ENCODE measurements at places on chromosomes 1 and 21. TPM values are rescaled to one million over a fixed set of nuclear protein-coding genes. Genes with fewer than 3 reads are reported as not detected.

CNKSR1 gene
- total RNA-seq, result not detected

PPT1 gene
- total RNA-seq, result 42.7 TPM

PRRX1 gene
- total RNA-seq, result 0.49 TPM

PIGR gene
- not detected for total RNA-seq

LACTBL1 gene
- total RNA-seq, result not detected

CR1 gene
- not detected for total RNA-seq

FCGR2B gene
- total RNA-seq, result not detected

GUCA2B gene
- not detected for total RNA-seq

COG2 gene
- 22.4 TPM for total RNA-seq

FUCA1 gene
- 9.7 TPM for total RNA-seq

FMOD gene
- 0.65 TPM for total RNA-seq

SLAMF8 gene
- not detected for total RNA-seq

OR2L5 gene
- not detected for total RNA-seq

DYRK3 gene
- 9.3 TPM for total RNA-seq

LIN28A gene
- not detected for total RNA-seq

IQGAP3 gene
- total RNA-seq, result 21.5 TPM

ATP5PO gene
- total RNA-seq, result 126 TPM

S100A6 gene
- 1,159 TPM for total RNA-seq

FCGR1A gene
- total RNA-seq, result not detected

AXDND1 gene
- total RNA-seq, result not detected

PGBD5 gene
- 0.25 TPM for total RNA-seq

NMNAT2 gene
- 0.32 TPM for total RNA-seq

KMO gene
- total RNA-seq, result not detected

SLC25A34 gene
- total RNA-seq, result 0.44 TPM

RIMS3 gene
- 0.16 TPM for total RNA-seq

FLG2 gene
- total RNA-seq, result not detected

ADAMTS5 gene
- 0.06 TPM for total RNA-seq

MATN1 gene
- 0.13 TPM for total RNA-seq

TMEM82 gene
- total RNA-seq, result not detected

ZYG11B gene
- total RNA-seq, result 29.2 TPM

SLX9 gene
- total RNA-seq, result 25.5 TPM

MIB2 gene
- 31.1 TPM for total RNA-seq

SEMA6C gene
- total RNA-seq, result 15.6 TPM

LEMD1 gene
- total RNA-seq, result not detected

OLIG1 gene
- not detected for total RNA-seq

STUM gene
- 0.57 TPM for total RNA-seq

LAX1 gene
- under 0.01 TPM for total RNA-seq

MRAP gene
- total RNA-seq, result not detected

CACHD1 gene
- 4.5 TPM for total RNA-seq

OR2M3 gene
- not detected for total RNA-seq

BTBD19 gene
- total RNA-seq, result 2.1 TPM

GPX7 gene
- 7.0 TPM for total RNA-seq

RORC gene
- not detected for total RNA-seq

KRTAP11-1 gene
- total RNA-seq, result not detected

CLCNKB gene
- total RNA-seq, result under 0.01 TPM

Data from bladder microvascular endothelial cell (primary cell).